ENCODE measurements at places on chromosomes 4 and X. TPM values are rescaled to one million over a fixed set of nuclear protein-coding genes. Genes with fewer than 3 reads are reported as not detected.

- DNase-seq, result no peak
These were observed 540.0 kb downstream of the SPRY1 start for GRCh38 chr4:123936621-123937043.

Gene FOXR2
- total RNA-seq, result not detected

- no peak for DNase-seq
These were observed 28.1 kb upstream of the MAMLD1 start for GRCh38 chrX:150334981-150335380.

Gene MTTP
- 0.19 TPM for total RNA-seq

Gene GLOD5
- total RNA-seq, result 0.94 TPM

Gene CSAG2
- total RNA-seq, result not detected

Gene GLRB
- total RNA-seq, result 3.3 TPM

DNA sequence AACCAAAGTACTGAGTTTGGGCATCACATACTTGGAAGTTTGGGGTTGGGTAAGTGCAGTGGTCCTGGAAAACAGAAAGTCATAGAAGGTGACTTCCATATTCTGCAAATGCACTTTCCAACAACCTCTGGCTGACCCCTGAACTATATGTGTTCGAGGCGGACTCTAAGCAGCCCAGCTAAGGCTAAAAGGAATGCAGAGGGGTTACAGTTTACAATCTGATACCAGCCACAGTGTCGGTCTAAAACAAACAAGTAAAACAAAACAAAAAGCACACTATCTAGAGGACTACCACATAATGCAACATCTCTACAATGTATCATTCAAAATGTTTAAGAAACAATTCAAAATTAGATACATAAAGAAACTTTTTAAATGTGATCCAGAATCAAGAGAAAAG, 185.6 kb downstream of the ADAMTS3 start:
- DNase-seq, result no peak

DNA sequence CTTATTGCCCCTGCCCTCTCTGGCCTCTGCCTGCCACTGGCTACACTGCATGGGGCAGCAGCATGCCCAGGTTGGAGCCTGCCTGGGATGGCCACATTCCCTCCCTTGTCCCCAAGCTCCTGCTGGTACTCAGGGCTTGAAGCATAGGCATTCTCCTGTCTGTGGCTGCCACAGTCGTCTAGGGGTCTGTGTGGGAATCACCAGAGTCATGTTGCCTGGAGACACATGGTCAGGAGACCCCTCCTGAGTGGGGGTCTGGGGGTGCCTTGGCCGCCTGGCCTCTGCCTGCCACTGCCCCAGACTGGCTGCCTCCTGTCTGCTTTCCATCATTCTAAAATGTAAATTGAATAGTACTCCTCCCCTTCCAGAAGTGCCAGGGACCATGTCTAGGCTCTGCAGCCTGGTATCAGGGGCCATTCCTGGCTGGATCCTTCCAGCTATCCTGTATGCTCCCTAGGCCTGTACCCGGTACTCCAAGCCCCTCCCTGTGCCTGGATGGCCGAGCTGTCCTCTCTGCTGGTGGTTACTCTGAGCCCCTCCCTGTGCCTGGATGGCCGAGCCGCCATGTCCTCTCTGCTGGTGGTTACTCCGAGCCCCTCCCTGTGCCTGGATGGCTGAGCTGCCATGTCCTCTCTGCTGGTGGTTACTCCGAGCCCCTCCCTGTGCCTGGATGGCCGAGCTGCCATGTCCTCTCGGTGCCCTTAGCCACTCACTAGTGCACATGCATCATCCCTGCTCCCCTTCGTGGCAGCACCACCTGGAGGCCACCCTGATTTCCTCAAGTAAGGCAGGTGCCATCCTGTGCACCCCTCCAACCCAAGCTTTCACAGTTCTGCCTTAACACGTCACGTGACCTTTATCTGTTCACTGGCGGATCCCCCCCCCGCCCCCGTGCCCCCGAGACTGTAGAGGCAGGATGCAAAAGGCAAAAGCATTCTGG, 5.5 kb upstream of the NKX1-1 start:
- no peak for DNase-seq

DNA sequence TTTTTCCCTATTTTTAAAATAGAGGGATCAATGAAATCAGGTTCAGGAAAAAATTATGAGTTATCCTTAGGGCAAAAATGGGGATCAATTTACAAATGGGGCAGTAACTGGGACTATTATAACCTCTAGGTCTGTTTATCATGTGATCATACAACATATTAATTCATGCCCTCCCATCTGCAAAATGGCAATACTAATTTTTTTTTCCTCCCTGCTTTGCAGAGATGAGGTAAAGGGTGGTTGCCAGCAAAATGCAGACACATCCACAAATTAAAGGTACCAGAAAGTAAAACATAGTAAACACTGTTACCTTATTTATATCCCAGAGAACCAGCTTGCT, 467 bp downstream of the HSD17B11 start:
- no peak for DNase-seq

Gene SSX4B
- total RNA-seq, result not detected

DNA sequence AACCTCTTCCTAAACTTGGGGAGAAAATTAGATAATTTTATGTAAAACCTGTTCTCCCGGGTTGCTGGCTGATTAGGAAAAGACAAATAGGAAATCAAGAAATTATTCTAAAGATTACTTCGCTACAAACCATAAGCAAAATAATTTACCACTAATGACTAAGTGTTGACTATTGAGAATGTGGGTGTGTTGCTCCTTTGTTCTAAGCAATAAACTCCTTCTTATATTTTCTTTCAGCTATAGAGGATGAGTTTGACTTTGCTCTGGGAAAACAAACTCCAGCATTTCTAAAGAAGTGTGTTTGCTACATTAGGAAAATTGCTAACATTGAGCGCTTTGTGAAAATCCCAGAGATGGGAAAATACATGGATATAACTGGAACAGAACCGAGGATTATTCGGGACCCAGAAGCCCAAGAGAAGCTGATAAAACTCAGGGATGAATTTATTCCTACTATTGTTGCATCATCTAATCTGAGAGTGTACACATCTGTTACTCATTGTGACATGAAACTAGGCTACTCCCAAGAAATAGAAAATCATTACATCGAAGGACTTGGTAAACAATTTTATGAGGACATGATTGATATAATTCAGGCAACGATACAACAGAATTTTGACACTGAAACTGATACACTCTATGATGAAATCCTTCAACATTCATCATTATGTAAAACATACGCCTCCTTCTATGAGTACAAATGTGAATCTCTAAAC, 194.2 kb downstream of the NWD2 start:
- no peak for DNase-seq

GRCh38 chr4:169221662-169222061, 49.1 kb downstream of the SH3RF1 start:
- no peak for DNase-seq

GRCh38 chrX:49106930-49107329, 16.6 kb downstream of the GPKOW start:
- DNase-seq, result no peak

- DNase-seq, result no peak
These were observed 8.7 kb upstream of the PJA1 start for GRCh38 chrX:69173906-69174305.

Gene ALG13
- 45.5 TPM for total RNA-seq

DNA sequence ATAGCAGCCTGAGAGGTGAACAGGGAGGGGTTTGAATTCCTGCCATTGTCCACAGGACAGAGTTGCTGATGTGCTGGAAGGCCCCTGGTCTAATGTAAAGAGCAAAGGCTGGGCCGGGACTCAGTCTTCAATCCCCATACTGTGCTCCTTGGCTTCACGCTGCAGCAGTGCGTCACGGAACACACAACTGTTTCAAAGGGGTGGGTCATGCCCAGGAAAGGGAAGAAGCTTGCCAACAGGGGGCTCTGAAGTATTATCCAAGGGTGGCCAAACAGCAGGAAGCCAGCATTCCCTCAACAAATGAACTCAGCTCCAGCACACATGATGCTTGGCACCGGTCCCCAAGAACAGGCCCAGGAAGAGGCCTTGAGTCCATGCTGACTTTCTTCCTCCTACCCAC, 122.5 kb downstream of the NFKB1 start:
- peak; percentile 29 for DNase-seq

- no peak for DNase-seq
These were observed 78.7 kb upstream of the CBLL2 start for GRCh38 chrX:22193851-22194659.

DNA sequence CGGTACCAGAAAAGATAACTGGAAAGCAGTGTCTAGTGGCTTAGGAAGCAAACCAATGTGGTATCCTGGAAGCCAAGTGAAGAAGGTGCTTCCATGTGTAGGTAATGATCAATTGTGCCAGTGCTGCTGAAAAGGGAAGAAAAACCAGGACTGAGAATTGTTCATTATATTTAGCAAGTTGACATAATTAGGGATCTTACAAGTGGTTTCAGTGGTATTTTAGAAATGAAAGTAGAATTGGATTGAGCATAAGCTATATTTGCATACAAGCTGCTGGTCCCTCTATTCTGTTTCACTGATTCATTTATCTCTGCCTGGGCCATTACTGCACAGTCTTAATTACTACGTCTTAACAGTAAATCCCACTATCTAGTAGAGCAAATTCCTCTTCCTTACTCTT, 32.3 kb downstream of the PRDM8 start:
- no peak for DNase-seq

GRCh38 chr4:101081166-101081565, 266.2 kb downstream of the PPP3CA start:
- no peak for DNase-seq

Gene LRBA
- total RNA-seq, result 76.7 TPM

DNA sequence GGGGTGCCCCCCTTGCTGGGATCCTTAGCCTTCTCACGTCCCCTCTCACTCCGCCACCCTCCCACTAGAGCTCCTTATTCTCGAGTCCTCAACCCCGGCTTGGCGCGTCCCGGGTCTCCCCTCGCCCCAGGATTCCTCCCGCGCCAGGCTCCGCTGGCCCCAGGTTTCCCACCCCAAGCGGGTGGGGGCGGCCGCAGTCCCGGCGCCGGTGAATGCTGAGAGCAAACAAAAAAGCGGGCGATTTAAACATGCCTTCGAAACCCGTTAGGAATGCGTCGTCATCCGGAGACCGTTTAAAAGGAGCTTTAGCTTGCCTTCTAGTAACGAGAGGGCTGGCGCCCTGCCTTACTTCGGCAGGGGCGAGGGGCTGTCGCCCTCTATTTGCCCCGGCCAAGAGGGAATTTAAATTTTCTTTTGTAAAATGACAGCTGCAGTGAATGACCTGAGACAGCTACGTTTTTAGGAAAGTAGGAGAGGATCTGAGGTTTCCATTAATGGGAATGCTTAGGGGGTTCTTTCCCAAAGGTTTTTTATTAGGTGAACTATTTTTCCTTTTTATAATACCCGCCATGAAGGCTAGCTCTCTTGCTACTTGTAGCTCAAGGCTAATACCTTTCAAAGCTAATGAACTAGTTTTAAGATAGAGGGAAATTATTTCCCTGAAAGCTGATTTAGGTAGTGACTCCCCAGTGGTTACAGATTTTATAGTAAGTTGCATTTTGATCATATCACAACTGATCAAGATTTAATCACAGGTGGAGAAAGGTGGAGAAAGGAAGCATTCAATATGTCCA, 3.1 kb downstream of the JADE1 start:
- peak; percentile 86 for DNase-seq

- peak; percentile 85 for DNase-seq
These were observed 32.2 kb downstream of the TRMT44 start for GRCh38 chr4:8472689-8473197.

- DNase-seq, result no peak
These were observed 49.5 kb upstream of the ADRA2C start for GRCh38 chr4:3716631-3717235.

- DNase-seq, result peak; percentile 37
These were observed 9.7 kb upstream of the GEMIN8 start for GRCh38 chrX:14039344-14039743.

DNA sequence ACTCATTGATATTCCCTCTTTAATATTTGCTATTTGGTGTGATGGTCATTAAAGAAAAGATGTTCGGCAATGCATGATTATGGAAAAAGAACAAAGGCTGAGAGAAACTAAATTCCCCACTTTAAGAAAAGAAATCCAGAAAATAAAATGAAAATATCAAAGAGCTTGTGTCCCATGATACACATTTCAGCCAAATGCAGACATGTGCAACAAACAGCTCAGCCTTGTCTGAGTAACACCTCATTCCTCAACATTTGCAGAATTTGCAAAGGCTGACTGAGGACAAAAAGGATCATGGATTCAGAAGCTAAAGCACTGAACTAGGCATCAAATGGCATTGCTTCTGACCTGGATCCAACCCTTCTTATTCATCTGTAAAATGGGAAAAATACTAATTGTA, 281.0 kb downstream of the RAB28 start:
- DNase-seq, result no peak

DNA sequence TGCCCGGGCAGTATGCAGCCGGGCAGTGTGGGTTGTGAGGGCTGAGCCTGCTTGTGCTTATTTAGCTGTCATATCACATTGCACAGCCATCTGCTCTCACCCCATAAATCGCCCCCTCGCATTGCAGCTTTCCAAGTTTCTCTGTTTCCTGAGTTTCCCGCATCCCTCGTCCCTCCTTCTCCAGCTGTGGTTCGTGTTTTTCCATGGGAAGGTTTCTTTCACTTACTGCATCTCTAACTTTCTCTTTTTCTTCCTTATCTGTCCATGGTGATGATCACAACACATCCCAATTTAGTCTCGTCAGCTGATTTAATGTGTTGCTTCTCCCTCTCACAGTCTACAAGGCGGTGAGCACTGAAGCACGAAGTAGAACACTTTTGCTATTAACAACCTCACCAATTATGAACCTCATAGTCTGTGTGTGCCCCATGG, 118.1 kb downstream of the ENPP6 start:
- peak; percentile 65 for DNase-seq

Gene NUDT10
- total RNA-seq, result 5.2 TPM

GRCh38 chr4:75477201-75477600, 37.0 kb downstream of the RCHY1 start:
- no peak for DNase-seq

DNA sequence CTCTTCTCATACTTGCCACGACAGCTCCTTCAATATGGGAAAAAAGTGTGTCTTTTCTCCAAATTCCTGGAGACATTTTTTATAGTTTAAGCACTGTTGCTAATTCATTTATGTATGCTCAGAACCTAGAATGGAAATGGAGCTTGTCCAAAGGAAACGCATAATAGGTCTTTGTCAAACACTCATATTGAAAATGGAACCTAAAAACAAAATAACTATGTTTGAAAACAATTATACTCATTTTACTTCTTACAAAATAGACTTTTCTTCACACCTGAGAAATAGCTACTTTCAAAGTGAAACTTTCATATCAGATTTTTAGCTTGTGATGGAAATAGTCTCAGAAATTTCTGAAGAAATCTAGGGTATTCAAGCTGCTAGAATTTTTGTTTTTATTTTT, 529.7 kb upstream of the BOD1L1 start:
- no peak for DNase-seq

Gene TMEM185A
- 21.0 TPM for total RNA-seq

DNA sequence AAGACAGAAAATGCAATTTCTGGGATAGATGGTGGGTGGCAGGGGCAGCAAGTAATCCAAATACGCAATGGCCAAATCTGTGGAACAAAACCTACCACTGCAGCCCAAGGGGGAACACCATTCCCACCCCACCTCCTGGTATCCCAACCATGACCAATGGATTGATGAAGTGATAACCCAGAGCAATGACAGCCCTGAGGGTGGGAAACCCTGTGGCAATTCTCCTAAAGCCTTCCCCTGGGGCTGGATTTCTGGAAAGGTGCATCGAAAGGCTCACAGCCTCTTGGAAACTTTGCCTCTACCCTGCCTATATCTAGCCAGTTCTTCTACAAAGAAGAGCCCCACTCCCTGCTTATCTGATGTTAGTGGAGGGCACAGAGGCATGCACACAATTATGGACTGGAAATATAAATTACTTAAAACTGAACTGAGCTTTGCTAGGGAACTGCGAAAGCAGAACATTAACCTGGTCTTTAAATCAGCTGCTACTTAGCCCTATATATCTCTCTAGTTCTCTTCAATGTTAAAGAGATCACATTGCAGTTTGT, 59.9 kb upstream of the TXK start:
- no peak for DNase-seq

- DNase-seq, result peak; percentile 22
These were observed 72.6 kb downstream of the FAM53A start for GRCh38 chr4:1611501-1611870.

Data from kidney (tissue), 22 donors.